GM03348 (cell line): ENCODE measurements at places on chromosomes 4 and X.
A peak's percentile ranks its signal among the peaks of the same experiment; 100 is the strongest.

GRCh38 chrX:285076-285677, 4.0 kb downstream of the PLCXD1 start:
- DNase-seq: no peak

DNA sequence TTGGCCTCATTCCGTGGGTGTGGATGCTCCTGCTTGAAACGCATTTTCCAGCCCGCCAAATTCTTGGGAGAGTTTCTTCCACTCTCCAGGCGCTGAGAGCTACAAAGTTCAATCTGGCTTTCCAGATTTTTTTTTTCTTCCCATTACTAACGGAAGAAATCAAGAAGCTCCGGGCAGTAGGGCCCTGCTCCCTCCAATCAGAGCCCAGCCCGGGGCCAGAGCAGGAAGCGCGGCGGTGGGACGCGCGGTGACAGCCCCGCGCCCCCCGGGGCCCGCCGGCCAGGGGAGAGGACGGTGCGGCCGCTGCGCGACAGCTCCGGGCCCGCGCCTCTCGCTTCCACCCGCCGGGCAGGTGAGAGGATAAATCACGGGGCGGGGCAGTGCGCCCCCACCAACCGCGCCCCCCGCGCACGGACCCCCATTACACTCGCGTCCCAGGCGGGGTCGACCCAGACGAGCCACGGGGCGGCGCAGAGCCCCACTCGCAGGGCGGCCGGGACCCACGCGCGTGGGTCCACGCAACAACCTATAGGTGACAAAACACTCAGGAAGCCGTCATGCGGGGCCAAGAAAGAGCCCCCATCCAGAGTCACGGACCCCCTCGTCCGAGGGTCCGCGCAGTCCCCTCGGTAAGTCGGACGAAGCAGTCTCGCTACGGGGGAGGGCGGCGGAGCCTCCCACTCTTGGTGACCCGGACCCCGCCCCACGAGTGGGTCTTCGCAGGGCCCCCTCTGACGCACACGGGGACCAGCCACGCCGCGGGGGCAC, 868 bp downstream of the AFAP1 start:
- peak; percentile 69 for DNase-seq

DNA sequence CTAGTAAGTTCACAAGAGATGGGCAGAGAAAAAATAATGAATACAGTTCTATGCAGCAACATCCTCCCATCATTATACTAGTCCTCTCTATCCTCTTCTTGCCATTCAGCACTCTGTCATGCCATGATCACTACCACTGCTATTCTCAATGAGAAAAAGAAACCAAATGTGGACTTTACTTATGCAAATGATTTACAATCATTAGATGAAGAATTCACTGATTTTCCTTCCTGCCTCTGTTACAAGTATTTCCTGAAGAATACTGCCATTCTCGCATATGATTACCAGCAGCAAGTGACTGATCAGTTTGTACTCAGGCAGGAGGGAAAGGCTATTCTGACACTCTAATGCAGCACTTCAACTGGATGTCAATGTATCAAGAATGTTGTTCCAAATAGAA, 50.3 kb downstream of the WDFY3 start:
- no peak for DNase-seq

- no peak for DNase-seq
Measured at GRCh38 chrX:139875841-139876240, 57.0 kb downstream of the ATP11C start.

- DNase-seq: no peak
Measured at GRCh38 chrX:149467461-149467860, 37.6 kb downstream of the IDS start.

DNA sequence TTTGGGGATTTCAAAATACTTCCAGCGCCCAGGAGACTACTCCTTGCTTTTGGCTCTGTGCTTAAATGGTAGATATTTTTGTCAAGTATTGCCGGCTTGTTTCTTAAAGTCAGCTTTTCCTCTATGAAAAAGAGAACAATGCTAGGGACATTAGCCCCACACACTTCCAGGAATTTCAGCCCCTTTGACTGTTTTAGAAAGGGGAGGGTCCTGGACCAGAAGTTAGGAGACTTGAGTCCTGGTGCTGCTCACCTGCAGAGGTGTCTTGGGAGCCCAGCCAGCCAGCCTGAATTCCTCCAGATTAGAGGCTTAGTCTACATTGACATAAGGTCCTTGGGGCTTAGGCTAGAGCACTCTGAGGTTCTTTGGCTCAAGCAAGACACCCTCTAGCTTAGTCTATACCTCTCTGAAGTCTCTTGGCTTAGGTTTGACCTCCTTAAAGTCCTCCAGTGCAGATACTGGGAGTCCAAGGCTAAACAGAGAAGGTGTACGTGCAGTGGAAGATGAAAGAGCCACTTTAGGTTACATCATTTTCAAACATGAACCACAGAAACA, 1.6 kb upstream of the SETD7 start:
- no peak for DNase-seq

- peak; percentile 19 for DNase-seq
Measured at GRCh38 chr4:99723612-99724011, 66.0 kb upstream of the C4orf54 start.

DNA sequence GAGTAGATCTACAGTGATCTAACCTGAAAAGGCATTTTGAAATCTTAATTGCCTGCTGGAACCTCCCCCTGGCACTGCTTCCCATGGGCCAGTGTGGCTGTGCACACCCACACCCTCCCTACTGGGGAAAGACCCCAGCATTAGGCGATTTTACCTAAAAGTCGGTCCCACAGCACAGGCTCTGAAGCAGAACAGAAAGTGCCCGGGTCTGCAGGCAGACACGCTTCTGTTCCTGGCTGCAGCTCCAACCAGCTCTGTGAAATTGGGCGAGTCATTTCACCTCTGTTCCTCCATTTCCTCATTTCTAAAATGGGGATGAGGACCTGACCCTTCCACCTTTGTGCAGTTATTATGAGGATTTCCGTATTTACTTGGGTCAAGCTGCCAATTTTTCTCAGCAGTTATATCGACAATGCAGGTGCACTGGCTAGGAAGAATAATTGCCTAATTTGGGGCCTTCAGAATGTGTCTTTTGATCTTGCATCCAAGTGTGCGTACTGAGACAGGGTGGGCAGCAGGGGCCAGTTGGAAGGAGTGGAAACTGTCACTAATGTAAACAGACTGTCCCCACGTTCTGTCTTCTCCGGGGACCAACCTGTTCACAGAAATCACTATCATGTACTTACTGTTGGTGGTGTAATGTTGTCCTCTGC, 7.1 kb downstream of the KLF3 start:
- DNase-seq: no peak

DNA sequence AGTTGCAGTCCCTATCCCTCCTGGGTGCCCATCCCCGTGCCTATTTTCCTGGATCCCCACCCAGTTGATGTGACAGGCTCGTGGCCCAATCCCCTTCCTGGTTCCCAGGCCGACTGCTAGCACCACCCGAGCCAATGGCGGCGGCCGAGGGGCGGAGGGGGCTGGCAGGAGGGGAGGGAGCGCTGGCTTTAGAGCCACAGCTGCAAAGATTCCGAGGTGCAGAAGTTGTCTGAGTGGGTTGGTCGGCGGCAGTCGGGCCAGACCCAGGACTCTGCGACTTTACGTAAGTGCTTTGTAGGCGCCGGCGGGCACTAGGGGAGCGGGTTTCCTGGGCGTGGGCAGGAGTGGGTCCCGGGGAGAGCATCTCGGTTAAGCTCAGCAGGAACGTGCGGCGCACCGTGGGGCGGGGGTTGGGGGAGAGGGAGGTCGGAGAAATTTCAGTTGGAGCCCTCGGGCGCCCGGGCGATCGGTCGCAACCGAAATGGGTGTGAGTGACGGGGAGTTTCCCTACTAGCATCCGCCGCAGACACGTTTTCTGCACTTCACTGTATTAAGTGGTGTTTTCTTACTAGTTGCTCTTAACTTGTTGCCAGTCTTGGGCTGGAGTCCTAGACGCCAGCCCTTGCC, at the start of gene PLS3:
Gene PLS3, plus strand, starts transcription at position 197 of the 627 bp plus-strand sequence. CDS start 49,077 bp downstream, outside the sequence.
- DNase-seq: peak; percentile 93

DNA sequence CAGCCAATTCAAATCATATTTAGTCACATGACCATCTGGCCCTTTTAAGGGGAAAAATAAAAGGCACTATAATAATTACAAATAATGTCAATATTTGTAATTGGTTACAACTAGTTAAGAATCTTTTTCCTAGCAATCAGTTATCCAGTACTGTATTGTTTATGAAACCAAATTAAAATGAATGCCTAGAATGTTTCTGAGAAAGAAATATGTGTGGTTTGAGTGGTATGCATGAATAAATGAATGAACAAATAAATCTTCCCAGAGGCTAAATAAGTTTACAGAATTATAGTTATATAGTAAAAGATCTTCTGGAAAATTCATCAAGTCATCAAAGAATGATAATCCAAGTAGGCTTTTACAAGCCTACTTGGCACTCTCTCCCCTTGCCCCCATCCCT, 55.8 kb upstream of the F8A3 start:
- DNase-seq: no peak

GRCh38 chr4:99856166-99856565, 38.1 kb downstream of the LAMTOR3 start:
- peak; percentile 16 for DNase-seq

GRCh38 chrX:28178206-28178605, 197.0 kb upstream of the DCAF8L1 start:
- DNase-seq: no peak

- no peak for DNase-seq
Measured at GRCh38 chrX:74451450-74452198, 30.3 kb downstream of the SLC16A2 start.
